SK-N-MC (cell line): ENCODE measurements at places on chromosomes 11 and 22.

DNA sequence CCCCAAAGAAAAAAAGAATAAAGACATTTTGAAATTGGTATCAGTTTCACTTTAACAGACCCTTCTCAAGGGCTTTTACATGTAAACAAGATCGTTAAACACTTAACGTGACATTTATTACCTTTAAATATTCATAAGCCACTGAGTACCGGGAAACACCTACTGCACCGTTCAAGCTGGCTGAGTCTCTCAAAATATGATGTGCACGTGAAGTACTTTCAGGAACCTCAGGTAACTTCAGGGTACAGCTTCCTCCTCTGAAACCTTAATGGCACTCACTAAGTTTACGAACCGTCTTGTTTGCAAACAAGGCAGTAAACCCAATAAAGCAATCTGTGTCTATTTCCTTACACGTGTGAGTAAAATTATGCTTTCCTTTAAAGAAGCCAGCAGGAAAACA lies 105.5 kb upstream of the TENM4 start:
- DNase-seq = no peak

GRCh38 chr11:66220566-66220935 lies 47.9 kb upstream of the RAB1B start:
- no peak for DNase-seq

DNA sequence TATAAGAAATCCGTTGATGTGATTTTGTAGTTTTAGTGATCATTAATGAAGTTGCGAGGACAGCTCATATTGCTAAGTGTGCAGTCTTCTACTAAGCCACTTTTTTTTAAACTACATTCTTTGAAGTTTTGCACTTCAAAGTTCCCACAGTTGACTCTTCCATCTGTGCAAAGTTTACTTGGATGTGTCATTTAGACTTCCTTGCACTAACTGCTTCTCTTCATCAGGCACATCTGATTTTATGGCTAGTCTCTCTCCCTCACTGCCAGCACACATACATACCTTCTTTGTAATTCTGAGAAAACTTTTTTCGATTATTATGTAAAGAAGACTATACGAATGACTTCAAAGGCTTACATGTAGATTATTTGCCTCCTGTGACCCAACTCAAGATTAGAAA lies 250.0 kb downstream of the DYNC2H1 start:
- no peak for DNase-seq

DNA sequence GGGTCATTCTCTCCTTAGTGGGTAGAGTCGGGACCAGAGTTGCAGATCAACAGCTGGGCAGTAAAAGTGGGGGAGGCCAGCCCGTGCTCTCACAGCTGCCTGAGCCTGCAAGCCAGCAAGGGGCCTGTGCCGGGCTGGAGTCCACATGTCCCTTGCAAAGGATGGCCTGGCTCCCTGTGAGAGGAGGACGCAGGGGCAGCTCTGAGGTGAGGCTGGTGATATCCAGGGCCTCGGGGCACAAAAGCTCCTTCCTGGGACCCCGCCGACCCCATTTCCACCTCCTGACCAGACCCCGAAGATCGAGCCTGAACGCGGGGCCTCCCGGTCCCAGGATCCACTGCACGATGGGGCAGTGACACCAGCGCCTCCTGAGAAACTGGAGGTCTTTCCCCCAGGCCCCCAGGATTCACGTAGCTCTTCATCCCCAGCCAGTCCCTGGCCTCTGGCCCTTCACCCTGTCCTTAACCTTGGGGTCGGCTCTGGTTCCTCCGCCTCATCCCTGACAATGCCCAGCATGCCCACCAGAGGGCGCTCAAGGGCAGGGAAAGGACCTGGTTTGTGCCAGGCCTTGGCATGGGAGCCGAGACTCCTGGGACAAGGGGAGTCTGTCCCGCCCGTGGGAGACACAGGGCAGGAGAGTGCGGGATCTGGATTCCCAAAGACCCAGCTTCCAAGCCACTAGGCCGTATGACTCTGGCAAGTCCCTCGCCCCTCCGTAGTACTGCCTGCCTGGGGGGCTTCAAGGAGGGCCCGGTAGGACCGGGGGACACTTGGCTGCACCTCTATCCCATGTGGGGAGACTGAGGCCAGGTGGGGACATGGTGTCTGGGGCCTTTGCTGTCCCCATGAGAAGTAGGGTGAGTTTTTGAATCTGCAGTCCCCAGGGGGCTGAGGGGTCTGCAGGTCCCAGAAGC lies 17.8 kb upstream of the WNT7B start:
- no peak for DNase-seq

GRCh38 chr22:50303848-50304527 lies 3.5 kb downstream of the PLXNB2 start:
- no peak for DNase-seq

DNA sequence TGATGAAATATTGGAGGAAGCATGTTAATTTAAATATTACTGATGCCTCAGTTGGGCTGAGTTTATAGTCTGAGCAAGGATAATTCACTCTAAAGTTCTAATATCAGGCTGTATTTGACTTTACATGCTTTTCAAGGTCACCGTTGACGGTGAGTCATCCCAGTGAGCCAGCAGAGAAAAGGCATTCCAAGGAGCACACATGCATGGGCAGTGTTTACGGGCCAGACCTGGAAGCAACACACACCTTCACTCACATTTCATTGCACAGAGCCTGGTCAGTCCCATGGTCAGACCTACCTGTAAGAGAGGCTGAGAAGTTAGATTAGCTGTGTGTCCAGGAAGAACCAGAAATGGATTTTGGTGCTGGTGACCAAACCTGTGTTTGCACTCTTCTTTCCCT lies 53.5 kb downstream of the COMMD9 start:
- DNase-seq = no peak

- no peak for DNase-seq
Measured at GRCh38 chr11:100639140-100639539, 47.9 kb upstream of the ARHGAP42 start.

DNA sequence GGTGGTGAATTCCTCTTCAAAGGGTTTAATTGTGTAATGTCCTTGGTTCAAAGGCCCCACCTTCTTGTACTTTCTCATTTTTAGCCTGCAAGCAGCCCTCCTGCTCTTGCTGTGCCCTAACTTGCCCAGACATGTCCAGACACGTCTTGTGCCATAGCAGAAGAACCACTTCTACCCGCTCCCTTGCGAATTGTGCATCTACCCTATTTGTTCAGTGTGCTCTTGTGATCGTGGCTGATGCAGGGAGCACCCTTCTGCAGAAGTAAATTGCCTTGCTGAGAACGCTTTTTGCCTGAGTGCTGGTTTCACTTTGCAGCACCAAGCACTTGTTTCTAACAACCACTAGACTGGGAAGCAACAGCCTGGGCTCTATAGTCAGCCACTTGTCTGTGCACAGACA lies 249.4 kb downstream of the SBF2 start:
- no peak for DNase-seq

DNA sequence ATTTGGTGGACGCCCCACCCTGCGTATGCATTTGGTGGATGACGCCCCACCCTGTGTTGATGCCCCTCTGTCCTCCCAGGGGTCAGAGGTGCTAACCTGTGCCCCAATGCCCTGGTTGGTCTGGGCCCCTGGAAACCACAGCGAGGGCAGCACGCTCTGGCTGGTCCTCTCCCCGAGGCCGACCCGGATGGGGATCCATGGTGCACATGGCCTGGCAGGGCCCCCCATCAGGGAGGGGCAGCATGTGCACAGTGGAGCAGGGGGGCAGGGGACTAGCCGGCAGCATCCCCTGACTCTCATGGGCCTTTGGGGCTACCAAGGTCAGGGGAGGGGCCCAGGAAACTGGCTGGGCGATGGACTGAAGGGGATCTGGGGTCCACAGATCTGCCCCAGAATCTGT lies 7.6 kb upstream of the MUC5AC start:
- no peak for DNase-seq

- DNase-seq = no peak
Measured at GRCh38 chr11:45560155-45560912, 105.1 kb downstream of the CHST1 start.
